Activated CD4-positive, alpha-beta T cell treated with anti-CD3 and anti-CD28 coated beads, Interleukin-2, amount 50 U/mL, for 4 hours (primary cell): ENCODE measurements at places on chromosomes 6 and 20.

- no peak for DNase-seq
These were observed 192.4 kb downstream of the OGFRL1 start for GRCh38 chr6:71481011-71481410.

- no peak for DNase-seq
These were observed 14.5 kb upstream of the DAAM2 start for GRCh38 chr6:39777661-39778060.

GRCh38 chr6:5459346-5459745 lies 198.0 kb downstream of the FARS2 start:
- no peak for DNase-seq

DNA sequence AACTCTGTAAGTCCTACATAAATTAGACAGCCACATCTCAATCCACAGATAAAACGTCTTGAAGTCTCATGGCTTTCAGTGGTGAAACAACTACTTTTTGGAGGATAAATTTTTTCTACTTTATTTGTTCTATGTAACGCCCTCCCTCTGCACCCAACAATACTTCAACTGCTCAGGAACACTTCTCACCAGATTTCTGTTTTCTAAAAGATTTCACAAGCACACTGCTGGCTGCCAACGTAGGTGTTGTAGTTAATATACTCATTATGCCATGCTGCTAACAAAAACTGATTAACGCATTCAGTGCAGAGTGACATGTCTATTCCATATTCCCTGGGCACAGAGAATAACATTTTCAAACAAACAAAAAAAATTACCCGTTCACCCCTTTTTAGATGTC lies 10.2 kb downstream of the USP49 start:
- no peak for DNase-seq

GRCh38 chr6:157946865-157947532 lies 34.7 kb upstream of the SYNJ2 start:
- DNase-seq: no peak

DNA sequence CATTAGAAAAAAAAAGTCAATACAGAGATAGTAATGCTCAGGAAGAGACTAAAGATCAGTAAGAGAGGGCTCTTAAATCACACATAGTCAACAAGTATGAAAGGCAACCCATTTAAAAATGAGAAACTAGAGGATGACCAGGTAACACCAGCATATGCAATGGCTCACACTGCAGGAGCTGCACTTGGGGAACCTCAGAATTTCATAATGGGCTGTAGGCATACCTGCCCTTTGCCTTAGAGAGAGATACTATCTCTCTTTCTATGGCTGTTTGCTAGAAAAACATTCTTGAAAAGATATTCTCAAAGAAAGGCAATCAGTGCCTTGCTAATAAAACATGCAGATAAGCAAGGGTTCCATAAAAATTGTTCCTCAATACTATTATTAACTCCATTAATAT lies 33.2 kb downstream of the HMGCLL1 start:
- no peak for DNase-seq

- no peak for DNase-seq
These were observed 8.6 kb downstream of the DACT2 start for GRCh38 chr6:168310945-168311344.

- DNase-seq: no peak
These were observed 244.5 kb downstream of the CDC5L start for GRCh38 chr6:44631968-44632367.

DNA sequence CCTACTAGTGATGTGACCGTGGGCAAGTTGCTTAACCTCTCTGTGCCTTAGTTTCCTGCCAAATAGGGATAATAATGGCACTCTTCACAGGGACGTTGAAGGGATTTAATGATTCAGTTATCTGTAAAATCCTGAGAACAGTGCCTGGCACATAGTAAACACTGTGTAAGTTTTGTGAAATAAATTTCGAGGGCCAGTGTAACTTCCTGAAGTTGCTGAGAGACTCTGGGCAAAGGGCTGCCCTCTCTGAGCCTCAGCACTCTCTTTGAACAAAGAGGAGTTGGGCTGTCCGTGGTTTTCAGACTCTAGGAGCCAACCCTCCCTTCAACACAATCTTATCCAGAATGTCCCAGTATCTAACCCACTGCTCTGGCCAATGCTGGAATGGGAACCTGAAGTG lies 2.5 kb upstream of the TEAD3 start:
- DNase-seq: no peak

DNA sequence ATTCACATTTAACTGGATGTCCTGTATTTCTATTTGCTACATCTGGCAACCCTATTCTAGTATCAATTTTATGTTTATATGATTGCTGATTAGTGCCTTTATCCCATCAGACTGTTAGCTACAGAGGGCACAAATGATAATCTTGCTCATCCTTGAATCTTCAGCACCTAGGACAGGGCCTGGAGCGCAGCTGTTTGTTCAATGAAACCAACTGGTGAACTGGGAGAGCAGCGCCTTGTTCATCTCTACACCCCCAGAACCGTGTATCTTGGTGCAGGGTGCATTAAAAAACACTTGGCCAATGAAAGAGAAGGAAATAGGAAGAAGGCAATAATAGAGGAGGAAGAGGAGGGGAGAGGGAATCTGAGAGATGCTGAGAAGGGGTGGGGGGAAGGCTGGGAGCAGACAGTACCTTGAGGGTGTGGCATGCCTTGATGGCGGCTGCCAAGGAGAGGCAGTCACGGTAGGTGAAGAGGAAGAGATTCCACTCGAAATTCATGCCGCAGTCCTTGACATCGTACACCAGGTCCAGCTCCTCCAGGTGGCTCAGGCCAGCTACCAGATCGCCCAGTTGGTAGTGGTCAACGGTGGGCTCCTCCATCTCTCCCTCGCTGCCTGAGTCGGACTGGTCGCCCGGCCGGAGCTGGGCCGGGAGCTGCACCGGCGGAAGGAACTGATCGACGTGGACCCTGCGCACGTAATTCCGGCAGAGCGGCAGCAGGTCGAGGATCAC lies 15.5 kb downstream of the TMEM151B start:
- DNase-seq: no peak

DNA sequence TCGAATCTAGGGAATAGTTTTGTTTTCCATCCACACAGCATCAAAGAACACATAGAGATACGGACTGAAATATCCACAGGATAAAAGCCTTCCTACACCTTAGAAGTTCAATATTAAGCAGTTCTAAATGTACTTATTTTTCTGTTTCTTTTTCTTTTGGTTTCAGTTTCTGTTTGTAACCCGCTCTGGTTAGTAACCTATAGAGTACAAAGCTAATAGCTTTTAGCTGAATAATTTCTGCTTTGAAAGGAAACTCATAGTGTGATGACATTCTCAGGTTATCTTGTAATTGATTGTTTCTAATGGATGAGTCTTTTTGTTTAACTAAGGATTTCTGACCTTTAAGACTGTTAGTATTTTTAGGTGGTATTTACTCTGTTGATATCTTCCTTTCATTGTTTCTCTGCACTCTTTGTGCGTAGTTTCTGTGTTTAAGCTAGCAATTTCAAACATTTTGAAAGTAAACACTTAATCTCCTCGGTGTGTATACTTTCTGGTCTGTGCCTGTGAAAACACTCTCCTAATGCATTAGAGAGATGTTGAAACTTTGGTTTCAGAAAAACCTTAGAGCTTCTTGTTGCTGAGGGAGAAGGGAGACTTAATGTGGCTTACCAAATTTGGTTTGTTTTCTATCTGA lies 385.5 kb downstream of the HDGFL1 start:
- DNase-seq: no peak

DNA sequence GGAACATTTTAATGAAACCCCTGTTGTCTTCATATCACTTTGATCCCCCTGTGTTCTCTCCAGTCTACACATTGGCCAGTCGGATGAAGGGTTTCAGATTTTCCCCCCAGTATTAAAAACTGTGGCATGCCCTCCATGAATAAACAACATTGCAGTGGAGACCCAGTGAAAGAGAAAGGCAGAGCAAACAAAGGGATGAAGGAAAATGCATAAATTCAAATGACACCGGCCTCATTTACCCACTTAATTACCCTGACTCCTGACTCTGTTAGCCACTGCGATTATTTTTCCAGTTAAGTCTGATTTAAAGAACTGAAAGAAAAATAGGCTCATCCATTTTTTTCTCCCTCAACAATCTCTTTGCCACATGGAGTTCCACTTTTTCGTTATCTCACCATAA lies 569.2 kb downstream of the TFAP2B start:
- DNase-seq: no peak

- no peak for DNase-seq
These were observed 1355.1 kb downstream of the HACE1 start for GRCh38 chr6:103504501-103505154.

DNA sequence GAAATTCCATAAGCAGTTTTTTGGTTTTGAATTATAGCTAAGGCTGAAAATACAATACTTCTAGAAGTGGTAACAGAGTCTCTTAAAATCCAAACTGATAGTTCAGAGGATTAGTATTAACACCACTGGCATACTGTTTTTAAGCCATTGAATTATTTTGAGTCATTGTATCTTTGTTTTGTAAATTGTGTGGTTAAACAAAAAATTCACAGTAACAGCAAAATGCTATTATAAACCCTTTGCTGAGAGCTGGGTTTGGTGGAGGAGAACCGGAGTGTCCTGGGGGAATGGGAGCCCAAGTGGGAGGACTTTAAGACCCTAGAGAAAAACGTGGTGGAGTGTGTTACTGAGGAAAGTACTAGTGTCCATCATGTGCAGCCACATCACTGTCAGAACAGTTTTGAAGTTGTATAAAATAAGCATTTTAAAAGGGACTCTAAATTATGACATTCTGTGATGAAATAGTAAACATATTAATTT lies 125.1 kb downstream of the LRRC1 start:
- no peak for DNase-seq
